Liver (tissue), 10 donors: ENCODE measurements at places on chromosomes 7 and 10.

DNA sequence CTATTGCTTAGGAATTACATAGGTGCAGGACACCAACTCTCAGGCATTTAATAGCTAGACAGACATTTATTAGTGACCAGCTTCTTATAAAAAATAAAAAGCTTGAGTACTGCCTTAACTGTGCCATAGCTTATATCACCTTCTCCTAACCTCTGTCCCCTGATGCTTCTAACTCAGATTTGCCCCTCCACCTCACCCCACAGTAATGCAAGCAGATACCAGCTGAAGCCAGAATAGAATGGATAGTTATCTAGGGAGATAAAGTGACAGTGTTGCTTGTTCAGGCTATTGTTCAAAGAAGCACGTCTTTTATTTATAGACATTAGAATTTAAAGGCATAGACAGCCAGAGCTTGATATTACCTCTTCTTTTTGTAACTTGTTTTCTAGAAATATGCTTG lies 99.6 kb upstream of the GLCCI1 start:
- H3K4me3 ChIP-seq: no peak overlapping the region
- no peaks in the 10 kb centered on the region for H3K36me3 ChIP-seq
- no peaks in the 10 kb centered on the region for H3K27me3 ChIP-seq
- H3K27ac ChIP-seq: no peak overlapping the region

- DNase-seq: no peak
- no peaks in the 10 kb centered on the region for H3K36me3 ChIP-seq
- H3K4me1 ChIP-seq: peaks cover 14% of the 10 kb centered on the region
- H3K27me3 ChIP-seq: no peaks in the 10 kb centered on the region
- peak overlapping the region; percentile 9 for H3K27ac ChIP-seq
These were observed 269.1 kb downstream of the TSPAN12 start for GRCh38 chr7:120588862-120589261.

- H3K4me3 ChIP-seq: no peak overlapping the region
- DNase-seq: no peak
- H3K27ac ChIP-seq: no peak overlapping the region
These were observed 250.0 kb upstream of the HGF start for GRCh38 chr7:82019551-82020475.

DNA sequence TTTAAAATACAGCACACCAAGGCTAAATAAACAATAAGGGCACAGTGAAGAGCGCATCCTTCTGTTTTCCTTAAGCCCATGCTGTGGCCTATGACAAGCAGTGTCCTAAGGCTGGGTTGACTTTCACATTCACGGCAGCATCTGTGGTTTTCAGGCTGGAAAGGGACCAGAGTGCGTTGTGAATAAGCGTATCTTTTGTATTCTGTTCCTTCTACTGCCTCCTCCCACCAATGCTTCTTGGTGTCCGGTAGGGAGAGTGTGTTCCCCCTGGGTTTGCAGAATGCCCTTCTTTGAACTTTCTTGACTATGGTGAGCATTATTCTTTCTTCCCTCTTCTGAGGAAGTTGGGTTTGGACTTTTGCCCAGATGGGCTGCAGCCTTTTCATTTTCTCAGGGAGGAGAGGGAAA lies 73.6 kb downstream of the ABCA13 start:
- no peaks in the 10 kb centered on the region for H3K4me1 ChIP-seq
- no peak for DNase-seq
- no peak overlapping the region for H3K4me3 ChIP-seq
- H3K27ac ChIP-seq: no peak overlapping the region
- no peaks in the 10 kb centered on the region for H3K36me3 ChIP-seq
